ENCODE measurements at places on chromosomes 2 and 18.

DNA sequence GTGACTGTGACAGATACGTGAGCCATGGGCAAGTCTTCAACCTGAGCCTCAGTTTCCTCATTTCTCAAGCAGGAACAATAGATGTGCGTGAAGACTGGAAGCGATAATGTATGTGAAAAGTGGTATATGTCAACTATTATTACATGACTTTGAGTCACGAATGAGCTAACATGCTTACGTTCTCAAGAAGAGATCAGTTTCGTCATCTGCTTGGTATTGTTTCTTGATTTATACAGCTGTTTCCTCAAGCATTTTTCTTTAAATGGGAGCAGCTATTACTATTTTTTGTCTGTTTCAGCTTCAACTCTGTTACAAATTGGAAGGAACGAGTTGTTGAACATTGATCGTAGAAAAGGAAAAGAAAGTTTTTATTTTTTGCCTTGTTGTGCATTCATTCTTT is 48.5 kb upstream of the THOC1 start:
- no peak for DNase-seq

GRCh38 chr2:85887566-85888019 is 1.2 kb downstream of the ST3GAL5 start:
- DNase-seq: no peak

- no peak for DNase-seq
These were observed 5.7 kb downstream of the GPATCH11 start for GRCh38 chr2:37090019-37090477.

GRCh38 chr2:101597347-101597944 is 100.1 kb upstream of the MAP4K4 start:
- DNase-seq: no peak

DNA sequence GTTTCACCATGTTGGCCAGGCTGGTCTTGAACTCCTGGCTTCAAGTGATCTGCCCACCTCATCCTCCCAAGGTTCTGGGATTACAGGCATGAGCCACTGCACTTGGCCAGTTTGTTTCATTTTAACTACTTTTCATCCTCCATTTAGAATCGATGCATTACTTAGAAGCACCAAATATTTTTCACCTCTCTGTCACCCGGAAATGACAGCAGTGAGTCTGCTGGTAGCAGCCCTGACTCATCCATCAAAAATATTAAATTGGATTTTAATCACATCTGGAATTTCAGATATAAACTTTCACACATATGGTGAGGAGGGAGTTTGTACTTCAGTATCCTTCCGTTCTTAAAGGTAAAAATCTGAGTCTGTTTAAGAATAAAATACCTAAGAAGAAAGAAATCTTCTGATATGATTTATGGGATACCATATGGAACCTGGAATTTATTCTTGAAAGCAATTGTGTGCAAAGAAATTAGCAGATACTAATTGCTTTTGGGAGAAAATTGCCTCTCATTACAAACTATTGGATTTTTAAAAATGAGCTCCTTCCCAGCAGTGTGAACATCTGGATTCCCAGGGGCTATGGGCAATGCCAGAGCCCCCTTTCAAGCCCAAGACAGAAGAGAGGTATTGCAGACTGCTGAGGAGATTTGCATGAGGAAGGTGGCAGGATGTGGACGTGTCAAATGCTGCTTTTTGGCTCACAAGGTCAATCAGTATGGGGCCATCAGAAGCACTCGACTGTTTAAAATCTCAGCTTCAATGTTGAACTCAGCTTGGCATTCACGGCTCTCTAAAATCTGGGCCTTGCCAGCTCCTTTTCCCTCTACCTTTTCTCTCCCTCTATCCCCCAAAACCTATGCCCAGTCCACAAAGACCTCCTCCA is 279.5 kb upstream of the SIX2 start:
- DNase-seq: no peak

DNA sequence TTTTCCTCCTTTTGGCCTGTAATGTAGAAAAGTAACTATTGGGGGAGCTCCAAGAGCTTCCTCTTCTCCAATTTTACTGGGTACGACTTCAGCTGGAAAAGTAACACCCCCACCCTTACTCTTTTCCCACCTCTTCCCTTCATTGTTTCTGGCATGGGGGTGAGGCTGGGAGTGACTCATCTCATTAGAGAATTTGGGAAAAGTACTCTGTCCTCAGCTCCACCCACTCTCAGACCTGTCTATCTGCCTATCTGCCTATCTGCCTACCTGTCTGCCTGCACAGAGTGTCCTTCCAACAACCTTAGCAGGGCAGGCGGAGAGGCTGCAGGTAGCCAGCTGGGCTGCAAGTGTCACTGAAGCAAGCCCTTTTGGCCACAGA is 93.6 kb downstream of the EPHA4 start:
- DNase-seq: no peak

DNA sequence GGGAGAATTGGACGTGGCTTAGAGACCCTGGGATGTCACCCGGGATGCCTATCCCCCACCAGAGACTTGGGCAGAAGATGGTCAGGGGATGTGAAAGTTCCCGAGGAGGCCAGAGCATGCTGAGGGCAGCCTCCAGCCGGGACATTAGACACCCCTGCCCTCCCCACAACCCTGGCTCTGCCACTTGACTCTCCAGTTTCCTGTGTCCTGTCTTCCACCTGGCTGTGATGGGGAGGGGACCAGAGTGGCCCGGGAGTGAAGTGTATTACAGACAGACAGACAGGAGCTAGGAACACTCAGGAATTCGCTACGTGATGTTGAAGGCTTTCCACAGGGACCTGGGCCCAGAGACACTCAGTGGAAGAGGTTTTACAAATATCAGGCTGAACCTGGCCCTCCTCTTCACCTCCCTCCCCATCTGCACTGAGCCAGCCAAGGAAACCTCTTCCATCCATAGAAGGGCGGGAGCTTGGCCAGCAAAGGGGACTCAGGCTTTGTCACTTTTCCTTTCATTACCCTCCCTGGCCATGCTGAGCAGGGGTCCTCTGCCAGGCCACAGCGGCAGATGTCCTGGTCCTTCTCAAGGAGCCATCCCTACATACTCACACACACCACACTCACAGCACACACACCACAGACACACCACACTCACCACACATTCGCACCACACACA is 60.7 kb downstream of the SDC1 start:
- DNase-seq: no peak

DNA sequence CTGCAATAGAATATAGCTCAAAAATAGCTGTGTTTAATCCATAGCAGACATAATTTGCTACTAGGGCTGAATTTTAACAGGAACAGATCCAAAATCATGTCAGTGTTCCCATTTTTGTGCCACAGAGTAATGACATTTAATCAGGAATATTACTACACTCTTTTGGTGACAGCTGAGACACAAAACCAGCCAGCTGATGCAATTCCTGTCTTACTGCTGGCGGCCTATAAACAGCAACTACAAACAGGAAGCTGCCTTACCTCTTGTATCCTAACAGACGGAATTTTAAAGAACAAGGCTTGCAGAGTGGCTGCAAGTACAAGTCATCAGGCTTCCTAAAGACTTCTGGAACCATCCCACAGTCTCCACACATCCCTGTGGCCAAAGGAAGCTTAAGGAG is 218.1 kb downstream of the ZNF521 start:
- DNase-seq: no peak
